ENCODE measurements at places on chromosomes 12 and 14.

DNA sequence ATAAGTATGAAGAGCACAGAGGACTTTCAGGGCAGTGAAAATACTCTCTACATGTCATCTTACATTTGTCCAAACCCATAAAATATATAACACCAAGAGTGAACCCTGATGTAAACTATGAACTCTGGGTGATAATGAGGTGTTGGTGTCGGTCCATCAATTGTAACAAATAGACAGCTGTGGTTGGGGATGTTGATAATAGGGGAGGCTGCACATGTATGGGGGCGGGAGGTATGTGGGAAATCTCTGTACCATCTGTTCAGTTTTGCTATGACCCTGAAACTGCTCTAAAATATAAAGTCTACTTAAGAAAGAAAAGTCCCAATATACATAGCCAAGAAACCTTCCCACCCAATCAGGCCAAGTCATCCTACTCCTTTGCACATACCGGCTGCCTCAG lies 88.5 kb downstream of the GPR135 start:
- no peak for DNase-seq

- no peak for DNase-seq
Measured at GRCh38 chr12:14938301-14938700, at the start of gene ERP27. Gene ERP27 (minus strand): TSS chr12:14938537. CDS start chr12:14938508, 29 bp downstream.

DNA sequence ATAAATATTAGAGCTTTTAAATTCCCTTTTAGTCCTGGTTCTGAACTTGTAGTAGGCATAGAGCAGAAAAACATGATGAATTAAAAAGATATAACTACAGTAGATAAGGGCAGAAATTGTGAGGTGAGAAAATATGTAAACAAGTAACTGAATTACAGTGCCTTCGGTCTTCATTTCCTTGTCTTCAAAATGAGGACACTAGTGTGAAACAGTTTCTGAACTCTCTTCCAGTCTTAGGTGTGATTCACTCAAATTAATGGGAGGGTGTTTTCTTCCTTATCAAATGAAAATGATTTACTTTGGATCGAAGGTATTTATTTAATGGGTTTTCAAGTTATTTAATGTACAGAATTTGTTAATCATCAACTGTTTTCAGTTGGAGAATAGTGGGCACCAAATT lies 1.5 kb downstream of the FGD4 start:
- no peak for DNase-seq

DNA sequence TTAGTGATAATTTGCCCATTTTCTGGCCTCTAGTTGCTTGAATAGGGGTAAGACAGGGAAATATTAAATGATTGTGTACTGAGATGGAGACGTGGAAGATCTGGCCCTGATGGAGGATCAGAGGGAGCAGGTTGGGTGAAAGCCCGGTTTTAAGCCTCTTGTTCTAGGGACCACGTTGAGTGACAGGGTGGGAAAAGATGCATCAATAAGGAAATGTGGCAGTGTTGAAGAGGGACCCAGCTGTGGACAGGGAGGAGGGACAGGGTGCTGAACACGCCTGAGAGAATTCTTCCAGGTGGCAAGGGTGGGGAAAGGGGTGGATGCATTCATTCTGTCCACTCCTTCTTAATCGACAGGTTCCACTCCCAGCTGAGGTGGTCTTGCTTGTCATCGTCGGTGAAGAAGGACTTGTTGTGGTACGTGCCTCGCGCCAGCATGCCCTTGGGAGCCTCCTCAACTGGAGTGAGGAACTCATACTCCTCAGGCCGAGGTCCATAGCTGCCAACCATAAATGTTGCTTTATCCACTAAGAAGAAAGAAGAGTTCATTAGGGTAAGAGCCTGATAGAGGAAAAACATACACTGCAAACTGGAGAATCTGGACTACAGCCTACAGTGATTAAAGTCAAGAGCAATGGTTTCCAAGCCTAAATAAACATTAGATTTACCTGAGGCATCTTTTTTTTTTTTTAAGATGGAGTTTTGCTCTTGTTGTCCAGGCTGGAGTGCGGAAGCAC lies 4.0 kb upstream of the ERP27 start:
- no peak for DNase-seq

- no peak for DNase-seq
Measured at GRCh38 chr14:54797556-54797955, 105.1 kb downstream of the GCH1 start.

GRCh38 chr12:43306066-43306465 lies 245.9 kb downstream of the ADAMTS20 start:
- DNase-seq: no peak

DNA sequence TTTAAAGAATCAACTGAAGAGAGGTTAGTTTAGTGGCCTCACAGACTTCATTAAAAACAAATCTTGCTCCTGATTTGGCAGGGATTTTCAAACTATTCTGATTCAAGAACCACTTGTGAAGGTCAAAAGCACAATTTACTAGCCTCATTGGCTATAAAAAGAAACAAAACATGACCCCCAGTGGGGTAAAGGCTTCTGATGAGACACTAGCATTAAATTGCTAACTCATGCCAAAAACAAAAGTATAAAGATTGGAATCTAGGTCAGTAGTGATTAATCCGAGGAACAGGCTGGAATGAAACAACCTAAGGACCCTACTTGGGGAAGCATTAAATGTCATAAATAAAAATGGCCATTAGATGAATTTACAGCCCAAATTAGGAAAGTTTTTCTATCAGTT lies 312.3 kb downstream of the PAWR start:
- no peak for DNase-seq

- DNase-seq: no peak
Measured at GRCh38 chr14:96938946-96939345, 141.8 kb downstream of the VRK1 start.

DNA sequence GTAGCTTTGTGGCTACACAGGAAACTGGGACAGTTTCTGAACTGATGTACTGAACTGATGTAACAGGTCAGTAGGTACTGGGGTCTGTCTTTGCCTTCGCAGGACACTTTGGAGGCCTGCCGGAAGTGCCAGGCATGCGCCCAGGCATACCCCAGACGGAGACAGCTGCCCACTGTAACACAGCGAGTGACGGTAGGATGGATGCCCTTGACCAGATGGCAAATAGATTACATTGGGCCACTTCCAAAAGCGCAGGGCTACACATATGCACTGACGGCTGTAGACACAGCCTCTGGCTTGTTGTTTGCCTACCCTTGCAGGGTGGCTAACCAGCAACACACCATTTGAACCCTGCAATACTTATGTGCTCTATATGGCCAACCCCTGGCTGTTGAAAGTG lies 94.1 kb upstream of the TMPO start:
- no peak for DNase-seq

- DNase-seq: no peak
Measured at GRCh38 chr12:66647034-66647691, 31.7 kb downstream of the GRIP1 start.

DNA sequence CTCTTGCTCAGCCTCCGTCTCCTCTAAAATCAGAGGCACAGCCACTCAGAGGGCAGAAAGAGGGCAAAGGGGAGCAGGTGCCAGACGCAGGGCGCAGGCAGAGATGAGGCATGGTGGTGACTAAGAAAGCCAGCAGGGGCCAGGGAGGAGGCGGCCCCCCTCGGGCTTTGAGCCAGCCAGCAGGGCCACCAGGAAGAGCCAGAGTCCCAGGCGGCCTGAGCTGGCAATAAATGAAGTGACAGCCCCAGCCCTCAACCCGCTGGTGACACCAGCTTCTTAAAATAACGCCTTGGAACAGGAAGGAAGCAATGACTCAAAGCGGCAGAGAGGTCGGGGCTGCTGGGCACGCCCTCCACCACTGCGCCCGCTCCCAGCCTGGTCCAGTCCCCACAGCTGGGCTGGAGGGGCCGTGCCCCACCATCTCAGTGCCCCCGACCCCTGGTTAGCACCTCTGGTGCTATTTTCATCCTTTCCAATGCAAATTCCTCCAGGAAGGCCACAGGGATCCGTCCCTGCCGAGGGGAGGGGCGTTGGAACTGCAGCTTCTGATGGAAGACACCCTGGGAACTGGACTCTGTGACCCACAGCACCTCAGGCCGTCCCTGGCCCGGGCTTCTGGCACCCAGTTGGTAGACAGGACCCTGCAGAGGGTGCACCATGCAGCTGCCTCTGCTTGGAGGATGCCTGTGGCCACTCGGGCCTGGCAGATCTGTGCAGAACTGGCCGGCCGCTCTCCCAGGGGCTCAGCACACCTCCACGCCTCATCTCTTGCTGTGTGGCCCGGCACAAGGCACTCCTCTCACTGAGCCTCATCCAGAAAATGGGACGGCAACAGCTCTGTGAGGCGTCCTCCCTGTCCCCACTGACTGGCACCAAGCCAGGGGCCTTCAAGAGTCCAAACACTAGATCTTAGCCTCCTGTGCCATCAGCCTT lies 113.7 kb downstream of the NCOR2 start:
- peak; percentile 56 for DNase-seq

DNA sequence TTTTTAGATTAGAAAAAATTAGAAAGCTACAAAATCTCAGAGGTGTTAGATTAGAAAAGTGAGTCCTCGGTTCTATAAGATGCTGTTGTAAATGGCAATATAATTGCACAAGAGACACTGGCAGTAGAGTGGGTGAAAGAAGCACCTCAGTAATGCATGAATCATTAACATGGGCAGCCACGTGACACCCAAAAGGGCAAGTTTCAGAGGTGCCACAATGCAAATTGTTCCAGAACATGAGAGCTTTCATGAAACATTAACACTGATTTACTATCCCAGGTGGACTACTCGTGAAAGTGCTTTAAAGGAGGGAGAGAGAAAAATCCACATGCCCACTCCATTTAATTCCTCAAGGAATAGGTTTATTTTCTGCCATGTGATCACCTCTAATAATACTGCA lies 108.4 kb downstream of the PTPRR start:
- no peak for DNase-seq

DNA sequence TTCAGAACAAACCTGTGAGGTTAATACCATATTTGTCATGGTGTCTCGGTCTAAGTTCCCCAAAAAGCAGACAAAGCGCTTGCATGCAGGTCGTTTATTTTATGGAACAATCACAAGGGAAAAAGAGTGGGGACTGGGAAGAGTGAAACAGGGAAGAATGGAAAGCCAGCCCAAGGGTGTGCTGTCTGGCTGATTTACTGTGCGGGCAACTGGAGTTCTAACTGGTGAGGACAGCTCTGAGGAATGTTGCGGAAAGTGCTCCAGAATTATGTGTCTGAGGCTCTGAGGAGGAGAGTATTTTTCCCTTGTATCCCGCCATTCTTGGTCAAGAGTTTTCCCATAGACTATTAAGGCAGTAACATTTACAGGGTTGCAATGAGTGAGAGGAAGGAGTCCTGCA lies 465.4 kb downstream of the RMST start:
- no peak for DNase-seq

DNA sequence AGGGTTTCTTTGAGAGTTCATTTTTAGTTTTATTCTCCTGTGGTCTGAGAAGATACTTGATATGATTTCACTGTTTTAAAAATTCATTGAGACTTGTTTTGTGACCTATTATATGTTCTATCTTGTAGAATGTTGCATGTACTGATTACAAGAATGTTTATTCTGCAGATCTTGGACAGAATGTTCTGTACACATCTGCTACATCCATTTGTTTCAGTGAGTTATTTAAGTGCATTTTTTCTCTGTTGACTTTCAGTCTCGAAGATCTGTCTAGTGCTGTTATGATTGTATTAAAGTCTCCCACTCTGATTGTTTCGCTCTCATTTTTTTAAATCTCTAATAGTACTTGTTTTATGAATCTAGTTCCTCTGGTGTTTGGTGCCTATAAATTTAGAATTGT lies 1319.8 kb downstream of the TMEM121 start:
- peak; percentile 19 for DNase-seq

DNA sequence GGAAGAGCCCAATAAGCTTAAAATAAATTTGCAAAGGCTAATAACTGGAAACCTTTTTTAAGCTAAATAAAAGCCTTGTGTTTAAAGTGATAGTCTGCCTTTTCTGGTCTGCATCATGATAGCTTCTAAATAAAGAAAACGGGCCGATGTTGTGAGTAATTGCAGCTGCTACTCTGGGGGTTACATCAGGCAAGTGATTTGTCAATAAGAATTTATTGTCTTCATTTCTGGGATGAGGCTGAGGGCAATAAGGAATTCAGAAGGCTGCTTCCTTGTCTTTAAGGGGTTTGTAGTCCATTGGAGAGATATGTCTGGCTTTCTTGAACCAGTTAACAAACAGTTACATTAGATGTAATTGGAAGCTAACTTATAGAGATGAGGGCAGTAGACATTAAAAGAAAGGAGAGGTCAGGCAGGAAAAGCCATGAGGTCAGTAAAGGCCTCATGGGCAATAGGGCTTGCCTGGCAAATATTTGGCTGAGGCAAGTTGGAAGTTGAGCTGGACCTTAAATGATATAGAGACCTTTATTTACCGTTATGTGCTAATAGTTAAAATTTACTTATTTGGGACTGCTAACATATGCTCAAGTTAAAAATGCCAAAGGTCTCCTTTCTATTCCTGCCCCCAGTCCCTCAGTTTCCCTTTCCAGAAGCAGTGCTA lies 85.0 kb downstream of the CRADD start:
- DNase-seq: no peak

DNA sequence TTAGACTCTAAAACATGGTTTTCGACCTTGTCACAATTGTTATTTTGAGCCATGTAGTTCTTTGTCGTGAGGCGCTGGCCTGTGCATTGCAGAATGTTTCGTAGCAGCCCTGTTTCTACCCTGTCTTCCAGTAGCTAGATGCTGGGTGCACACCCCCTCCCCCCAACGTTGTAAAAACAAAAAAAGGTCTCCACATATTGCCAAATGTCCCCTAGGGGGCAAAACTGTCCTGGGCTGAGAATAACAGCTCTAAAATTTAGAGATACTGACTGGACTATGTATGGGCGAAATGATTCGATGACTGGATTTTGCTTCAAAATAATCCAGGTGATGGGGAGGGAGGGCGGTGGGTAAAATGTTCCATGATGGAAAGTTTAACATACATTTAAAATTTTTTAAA lies 126.1 kb upstream of the FUT8 start:
- DNase-seq: peak; percentile 55

DNA sequence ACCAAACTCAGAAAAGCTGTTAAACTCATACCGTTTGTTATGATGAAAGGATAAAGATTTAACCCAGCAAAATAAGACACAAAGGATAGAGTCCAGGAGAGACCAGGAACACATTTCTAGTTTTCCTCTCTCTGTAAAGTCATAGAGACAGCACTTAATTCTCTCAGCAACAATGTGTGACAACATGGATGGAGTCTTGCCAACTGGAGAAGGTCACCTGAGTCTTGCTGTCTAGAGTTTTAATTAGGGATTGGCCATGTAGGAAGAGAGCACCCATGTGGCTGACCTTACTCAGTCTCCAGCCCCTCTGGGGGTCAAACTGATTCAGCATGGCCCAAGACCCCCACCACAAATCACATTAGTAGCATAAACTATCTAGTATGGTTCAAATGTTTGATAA lies 151.0 kb upstream of the ATF7IP start:
- DNase-seq: no peak

DNA sequence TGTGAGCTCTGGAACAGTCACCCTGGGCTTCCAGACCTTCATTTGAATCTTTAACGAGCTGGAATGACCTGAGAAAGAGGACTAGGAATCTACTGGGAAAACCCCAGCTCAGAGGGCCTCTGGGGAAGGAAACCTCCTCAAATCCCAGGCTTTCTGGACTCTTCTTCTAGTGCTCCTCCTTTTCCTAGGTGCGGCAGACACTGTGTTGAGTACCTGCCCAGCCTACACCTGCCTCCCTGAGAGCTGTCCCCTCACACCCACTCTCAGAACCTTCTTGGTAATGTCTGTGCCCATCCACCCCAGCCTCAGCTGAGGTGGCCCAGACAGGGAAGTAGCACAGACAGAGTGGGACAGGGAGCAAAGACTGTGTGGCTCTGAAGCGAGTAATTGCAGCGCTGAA lies 47.9 kb upstream of the TMEM263 start:
- DNase-seq: no peak

- DNase-seq: no peak
Measured at GRCh38 chr14:21671371-21671770, 2.2 kb downstream of the OR4E1 start.

Measured in Jurkat, Clone E6-1 (cell line).